Activated T-cell treated with anti-CD3 and anti-CD28 coated beads for 24 hours (primary cell): ENCODE measurements at places on chromosomes 4 and X.

- no peak for DNase-seq
Measured at GRCh38 chr4:84938316-84938715, 28.2 kb downstream of the WDFY3 start.

DNA sequence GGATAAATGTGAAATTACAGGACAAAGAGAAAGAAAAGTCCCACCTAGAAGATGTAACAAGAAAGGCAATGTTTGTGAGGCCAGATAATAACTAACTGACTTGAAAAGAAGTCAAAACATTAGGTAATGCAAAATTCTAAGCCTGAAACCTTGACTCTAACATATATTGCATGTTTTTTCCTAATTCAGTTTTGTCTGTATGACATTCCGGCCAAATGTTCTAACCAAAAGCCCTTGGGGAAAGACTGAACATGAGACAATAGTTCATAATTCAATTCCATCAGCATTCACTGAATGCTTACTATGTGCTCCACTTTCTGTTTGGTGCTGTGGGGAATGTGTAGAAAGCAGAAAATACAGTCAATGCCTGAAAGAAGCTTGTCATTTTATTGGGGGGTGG lies 84.8 kb upstream of the PLAC1 start:
- no peak for DNase-seq

DNA sequence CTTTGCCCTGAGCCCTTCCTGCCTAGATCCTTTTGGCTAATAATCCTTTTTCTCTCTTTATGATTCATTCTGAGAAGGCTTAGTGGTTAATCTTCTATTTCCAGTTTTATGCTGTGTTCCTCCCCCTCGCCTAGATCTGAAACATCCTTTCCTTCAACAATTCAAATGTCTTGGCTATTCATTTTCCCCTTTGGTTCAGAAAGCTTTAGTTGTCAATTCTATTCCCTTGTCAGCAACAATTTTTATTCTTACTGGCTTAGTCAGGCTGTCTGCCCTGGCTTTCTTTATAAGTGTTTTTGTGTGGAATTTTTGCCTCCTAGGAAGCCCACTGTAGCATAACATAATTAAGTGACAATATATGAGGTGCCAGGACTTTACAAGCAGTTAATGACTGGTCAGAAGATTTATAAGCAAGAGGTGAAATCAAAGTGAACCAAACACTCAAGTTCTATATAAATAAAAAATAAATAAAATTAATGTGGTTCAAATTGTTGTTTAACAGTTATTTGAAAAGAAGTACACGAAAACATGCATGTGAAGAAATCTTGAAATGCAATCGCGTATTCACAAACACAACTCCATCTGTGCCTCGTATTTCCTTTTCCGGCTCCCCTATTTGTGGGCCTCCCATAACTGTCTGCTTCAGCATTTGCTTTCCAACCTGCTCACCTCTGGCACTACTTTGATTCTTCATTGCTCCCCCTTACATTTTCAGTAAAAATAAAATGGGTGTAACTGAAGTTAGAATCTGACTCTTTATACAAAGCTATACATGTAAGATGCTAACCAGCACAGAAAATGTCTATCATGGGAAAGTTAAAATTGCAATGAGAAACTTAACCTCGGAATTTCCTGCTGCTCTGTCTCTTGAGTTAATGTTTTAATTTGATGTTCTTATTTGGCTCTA lies 235.4 kb downstream of the SPRY1 start:
- no peak for DNase-seq

- DNase-seq, result no peak
Measured at GRCh38 chr4:158094413-158095134, 78.3 kb downstream of the GASK1B start.

GRCh38 chr4:8273450-8273849 lies 3.9 kb downstream of the HTRA3 start:
- no peak for DNase-seq

DNA sequence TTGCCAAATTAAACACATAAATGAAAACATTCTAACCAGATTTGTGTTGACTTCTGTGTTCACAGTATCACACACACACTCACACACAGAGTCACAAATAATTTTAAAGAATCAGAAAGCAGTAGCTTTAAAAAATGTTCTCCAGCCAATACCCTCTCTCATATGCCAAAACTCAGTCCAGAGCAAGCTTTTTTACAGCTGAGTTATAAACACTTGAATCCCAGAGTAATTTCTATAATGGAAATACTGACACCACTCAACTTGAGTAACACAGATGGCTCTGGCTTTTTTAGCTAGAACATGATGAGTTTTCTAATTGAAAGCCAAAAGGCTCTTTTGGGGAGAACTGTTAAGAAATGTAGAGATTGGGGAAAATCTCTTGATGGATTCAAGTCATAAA lies 100.8 kb downstream of the DOCK11 start:
- no peak for DNase-seq

GRCh38 chrX:132394591-132394990 lies 94.2 kb downstream of the MBNL3 start:
- DNase-seq, result no peak

DNA sequence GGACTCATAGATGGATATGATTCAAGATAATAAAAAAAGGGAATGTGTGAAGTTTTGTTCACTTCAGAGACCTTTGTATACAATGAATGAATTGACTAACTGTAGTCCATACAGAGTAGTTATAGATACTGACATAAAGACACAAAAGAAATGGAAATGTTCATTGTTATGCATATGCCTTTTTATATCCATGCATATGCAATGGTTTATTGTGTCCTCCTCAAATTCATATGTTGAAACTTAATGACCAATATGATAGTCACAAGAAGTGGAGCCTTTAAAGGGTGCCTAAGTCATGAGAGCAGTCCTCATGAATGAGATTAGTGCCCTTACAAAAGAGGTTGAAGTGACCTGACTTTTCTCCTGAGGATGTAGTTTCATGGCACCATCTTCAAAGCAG lies 467.5 kb upstream of the NDST4 start:
- DNase-seq, result no peak

DNA sequence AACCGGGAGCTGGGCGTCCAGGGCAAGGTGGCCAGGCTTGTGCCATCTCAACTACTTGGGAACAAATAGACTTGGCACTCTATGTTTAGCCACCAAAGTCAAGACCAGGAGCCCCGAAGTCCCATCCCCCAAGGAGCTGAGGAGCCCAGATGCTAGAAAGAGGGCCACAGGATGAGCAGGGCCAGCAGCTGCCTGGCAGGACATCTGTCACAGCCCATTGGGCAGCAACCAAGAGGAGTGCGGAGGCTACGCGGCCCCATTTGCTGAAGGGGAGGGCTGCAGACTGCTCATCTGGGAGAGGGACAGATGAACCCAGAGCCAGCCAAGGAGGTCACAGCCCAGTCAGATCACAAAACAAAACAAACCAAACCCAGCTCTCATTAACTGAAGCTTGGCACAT lies 22.9 kb upstream of the SOWAHD start:
- DNase-seq, result no peak
